Spleen (tissue), 13 donors: ENCODE measurements at places on chromosomes 5 and 9.
A peak's percentile ranks its signal among the peaks of the same experiment; 100 is the strongest.

DNA sequence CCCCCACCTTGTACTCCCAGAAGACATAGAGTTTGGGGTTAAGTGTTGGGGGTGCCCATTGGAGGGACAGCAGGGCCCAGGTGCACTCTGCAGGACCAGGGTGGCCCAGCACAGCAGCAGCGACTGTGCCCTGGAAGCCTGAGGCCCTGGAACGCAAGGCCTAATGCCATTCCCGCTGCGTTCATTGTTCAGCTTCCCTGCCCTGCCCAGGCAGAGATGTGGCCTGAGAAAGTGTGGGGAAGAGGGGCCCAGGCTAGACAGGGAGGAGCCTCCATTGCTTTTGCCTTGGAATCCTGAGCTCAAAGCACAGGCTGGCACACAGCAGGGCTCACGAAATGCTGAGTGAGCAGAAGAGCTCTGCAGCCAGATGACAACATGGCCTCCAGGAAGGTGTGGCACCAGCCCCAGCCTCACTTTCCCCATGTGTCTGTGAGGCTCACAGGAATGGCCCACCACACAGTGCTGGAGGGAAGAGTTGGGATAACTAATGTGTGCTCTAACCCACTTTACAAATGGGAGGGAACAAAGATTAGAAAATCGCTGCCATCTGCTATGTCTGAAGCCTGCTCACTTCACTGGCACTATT lies 19.4 kb downstream of the S1PR3 start:
- no peak for DNase-seq

- no peak for DNase-seq
Observed at GRCh38 chr5:131305906-131306305, 42.1 kb downstream of the CDC42SE2 start.

DNA sequence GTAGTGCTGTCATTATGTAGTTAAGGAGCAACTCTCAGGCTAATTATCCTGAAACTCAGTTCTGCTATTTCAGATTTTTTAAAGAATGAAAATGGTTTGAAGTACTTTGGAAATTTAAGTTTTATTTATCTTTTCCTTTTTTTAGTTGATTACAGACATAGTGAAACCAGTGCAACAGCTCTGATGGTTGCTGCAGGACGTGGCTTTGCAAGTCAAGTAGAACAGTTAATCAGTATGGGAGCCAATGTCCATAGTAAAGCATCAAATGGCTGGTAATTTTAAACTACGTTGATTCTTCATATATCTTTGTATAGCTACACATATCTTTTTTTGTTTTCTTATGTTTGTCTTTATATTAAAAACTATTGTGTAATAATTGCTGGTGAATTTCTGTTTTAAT lies 34.9 kb downstream of the YTHDC2 start:
- DNase-seq = no peak

- DNase-seq = no peak
Observed at GRCh38 chr9:22067196-22067595, 58.1 kb upstream of the CDKN2B start.

GRCh38 chr5:135466178-135467050 lies 14.3 kb upstream of the TIFAB start:
- peak; percentile 91 for DNase-seq

- no peak for DNase-seq
Observed at GRCh38 chr5:83364312-83365299, 106.9 kb upstream of the VCAN start.

GRCh38 chr9:109781541-109782197 lies 1.7 kb downstream of the PALM2AKAP2 start:
- DNase-seq = no peak

DNA sequence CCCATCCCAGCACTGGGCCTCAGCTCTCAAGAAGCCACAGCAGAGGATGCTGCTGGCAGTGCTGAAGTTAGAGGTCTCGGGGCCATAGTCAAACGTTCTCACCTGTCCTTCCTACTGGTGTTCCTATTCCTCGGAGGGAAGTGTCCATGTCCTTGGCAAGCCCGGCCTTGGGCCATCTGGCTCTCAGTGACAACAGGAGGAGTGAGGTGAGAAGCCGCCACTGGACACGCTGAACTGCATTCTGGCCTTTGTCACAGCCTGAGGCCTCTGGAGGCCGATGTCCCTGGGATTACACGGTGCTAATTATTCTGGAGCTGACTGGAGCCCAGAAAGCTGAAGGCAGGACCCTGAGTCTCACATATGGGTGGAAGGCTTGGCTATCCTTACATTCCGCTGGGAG lies 92.5 kb downstream of the OLFM1 start:
- DNase-seq = no peak

GRCh38 chr5:14724633-14725032 lies 60.1 kb downstream of the OTULIN start:
- no peak for DNase-seq

- no peak for DNase-seq
Observed at GRCh38 chr9:98381311-98382103, 126.1 kb upstream of the TBC1D2 start.

DNA sequence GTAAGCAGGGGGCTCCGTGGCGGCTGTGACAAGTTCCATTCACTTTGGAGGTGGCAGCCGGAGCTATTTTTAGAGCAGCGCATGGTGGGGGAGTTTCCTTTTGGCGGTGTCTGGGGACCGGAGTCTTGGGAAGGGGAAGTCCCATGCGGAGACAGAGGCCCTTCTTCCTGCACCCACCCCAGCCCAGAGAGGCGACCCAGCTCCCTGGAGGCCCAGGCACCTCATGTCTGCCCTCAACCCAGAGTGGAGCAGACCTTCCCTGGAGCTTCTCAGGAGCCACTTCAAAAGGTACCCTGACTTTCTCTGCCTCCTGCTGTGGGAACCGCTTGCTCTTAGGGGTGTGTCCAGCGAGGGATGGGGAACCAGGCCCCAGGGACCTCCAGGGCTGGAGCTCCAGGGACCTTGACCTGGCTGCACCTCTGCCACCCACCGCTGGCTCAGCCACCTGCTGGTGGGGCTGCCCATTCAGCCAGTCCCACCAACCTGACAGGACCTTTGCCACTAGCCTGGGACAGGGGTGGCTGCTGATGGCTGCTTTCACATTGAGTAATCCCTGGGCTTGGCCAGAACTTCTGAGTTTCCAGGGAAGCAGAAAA lies 34.1 kb downstream of the NEK6 start:
- peak; percentile 80 for DNase-seq

DNA sequence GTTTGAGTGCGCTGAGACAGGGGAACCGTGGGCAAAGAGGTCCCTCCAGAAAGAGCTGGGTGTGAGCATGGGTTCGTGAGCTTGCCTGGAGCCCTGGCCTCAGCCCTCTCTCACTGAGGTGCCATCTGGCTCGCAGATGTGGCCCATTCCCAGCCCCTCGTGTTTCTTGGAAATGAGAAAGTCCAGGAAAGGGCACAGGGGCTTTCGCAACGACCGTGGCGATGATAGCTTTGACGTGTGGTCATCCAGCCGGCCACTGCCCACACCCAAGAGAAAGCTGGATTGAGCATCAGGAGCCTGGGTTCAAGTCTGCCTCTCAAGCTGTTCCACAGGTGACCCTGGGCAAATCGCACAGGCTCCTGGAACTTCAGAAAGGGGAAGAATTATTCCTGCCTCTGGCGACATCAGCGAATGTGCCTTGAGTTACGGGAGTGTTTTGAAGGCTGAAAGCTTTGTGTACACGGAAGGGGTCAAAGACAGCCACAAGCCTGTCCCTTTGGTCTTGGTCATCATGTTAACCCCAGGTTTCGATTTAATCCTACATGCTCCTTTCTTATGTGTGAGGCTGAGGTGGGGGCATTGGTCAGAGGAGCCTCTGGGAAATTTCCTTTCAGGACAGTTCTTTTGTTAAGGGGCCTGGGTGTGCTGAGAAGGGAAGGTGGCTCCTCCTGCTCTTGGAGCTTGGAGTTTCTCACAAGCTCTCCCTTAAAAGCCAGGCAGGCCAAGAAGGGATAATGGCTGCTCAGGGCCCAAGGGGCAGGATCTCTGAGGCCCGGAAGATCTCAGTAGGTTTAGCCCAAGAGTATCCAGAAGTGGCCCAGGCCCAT lies 41.7 kb upstream of the IL17B start:
- DNase-seq = no peak

DNA sequence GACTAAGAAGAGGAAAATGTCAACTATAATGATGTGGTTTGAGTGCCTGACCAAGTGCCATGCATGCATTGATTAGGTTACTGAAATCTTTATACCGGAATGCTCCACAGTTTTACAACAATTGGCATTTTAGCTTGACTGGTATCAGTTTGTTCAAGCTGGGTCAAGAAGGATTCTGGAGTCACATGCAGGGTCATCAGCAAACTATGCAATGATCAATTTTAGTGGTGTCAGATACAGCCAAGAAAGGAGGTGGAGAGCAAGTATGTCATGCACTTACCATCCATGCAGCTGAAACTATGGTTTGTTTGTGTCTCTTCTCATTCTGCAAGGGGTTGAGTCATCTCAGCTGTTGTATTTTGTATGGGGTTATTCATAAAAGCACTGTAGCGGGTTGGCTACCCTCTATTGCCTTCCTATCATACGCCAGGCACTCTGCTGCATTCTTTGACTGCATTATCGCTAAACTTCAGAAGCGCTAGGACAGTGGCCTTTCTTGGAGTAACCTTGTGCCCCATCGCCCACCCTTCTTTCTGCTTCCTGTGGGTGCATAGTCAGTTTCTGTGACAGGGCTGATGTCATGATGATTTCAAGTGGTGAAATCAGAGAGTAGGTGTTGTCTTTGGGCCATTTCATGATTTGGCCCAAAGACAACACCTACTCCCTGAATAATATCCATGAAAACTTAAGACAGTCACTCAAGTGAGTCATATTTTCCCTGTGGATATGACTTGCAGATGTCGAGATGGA lies 145.4 kb downstream of the MTX3 start:
- DNase-seq = no peak

DNA sequence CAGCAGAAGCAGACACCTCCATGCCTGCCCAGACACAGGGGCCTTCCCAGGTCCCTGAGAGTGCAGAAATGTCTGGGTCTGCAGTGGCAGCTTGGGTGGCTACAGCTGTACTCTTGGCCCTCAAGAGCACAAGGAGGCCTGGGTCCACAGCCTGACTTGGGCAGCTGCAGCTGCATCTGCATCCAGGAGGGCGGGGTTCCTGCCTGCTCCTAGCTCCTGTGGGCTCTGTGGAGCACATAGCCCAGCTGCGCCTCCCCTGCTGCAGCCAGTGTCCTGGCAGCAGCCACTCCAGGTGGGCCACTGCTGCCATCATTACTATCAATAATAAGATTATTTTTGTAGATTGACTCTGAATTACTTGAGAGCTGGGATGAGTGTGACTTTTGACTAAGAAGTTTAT lies 162.0 kb upstream of the PTCH1 start:
- DNase-seq = no peak

DNA sequence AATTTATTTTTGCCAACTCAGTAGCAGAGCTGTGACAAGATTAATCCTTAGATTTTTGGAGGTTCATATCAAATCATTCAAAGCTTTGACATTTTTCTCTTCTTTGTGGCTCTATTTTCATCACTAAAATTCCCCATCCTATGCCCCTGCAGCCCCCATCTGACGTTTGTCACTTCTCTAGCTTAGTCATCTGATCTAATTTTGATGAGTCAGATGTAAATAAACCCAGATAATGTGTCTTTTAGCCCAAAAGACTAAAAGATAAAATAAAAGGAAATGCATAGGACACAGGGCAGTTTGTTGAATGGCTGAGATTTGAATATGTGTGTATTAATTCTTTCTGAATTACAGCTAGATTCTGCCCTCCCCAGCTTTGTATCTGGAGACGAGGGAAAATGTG lies 897 bp upstream of the HSPB3 start:
- no peak for DNase-seq

DNA sequence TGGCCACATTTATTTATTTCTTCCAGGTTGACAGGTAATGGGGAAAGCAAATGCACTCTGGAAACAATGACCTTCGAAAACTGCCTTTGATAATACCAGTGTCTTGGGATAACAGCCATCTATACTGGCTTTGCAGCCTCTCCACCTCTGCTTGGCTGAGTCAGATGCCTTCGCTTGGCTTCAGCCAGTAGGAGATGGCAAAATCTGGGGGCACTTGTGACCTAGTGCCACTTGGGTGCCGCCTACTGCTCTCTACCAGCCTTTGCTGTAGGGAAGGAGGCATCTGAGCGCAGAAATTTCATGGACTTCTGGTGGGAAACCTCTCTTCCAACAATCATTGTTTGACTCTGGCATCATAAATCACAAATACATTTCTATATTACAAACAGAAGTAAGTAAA lies 21.8 kb downstream of the FYB1 start:
- no peak for DNase-seq

DNA sequence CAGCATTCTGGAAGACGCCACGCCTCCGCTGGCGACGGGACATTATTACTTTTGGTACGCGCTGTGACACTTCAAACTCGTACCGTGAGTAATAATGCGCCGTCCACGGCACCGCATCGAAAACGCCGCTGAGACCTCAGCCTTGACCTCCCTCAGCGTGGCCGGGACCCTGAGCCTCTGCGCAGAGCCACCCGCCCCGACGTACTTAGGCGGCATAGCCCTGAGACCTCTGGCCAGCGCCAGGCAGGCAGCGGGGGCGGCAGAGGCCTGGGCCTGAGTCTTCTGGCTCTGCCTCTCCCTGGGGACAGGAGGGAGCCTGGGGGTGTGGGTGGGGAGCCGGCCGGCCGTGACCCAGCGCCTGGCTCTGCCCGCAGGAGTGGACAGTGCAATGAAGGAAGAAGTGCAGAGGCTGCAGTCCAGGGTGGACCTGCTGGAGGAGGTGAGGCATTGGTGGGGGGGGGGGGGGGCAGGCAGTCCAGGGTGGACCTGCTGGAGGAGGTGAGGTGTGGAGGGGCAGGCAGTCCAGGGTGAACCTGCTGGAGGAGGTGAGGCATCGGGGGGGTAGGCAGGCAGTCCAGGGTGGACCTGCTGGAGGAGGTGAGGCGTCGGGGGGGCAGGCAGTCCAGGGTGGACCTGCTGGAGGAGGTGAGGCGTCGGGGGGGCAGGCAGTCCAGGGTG lies 8.0 kb downstream of the EGFL7 start:
- no peak for DNase-seq

- peak; percentile 71 for DNase-seq
Observed at GRCh38 chr5:142871363-142872193, 101.4 kb downstream of the ARHGAP26 start.

GRCh38 chr5:53819482-53819881 lies 259.0 kb downstream of the NDUFS4 start:
- DNase-seq = no peak

GRCh38 chr9:70419556-70420440 lies 5.3 kb upstream of the KLF9 start:
- peak; percentile 99 for DNase-seq

DNA sequence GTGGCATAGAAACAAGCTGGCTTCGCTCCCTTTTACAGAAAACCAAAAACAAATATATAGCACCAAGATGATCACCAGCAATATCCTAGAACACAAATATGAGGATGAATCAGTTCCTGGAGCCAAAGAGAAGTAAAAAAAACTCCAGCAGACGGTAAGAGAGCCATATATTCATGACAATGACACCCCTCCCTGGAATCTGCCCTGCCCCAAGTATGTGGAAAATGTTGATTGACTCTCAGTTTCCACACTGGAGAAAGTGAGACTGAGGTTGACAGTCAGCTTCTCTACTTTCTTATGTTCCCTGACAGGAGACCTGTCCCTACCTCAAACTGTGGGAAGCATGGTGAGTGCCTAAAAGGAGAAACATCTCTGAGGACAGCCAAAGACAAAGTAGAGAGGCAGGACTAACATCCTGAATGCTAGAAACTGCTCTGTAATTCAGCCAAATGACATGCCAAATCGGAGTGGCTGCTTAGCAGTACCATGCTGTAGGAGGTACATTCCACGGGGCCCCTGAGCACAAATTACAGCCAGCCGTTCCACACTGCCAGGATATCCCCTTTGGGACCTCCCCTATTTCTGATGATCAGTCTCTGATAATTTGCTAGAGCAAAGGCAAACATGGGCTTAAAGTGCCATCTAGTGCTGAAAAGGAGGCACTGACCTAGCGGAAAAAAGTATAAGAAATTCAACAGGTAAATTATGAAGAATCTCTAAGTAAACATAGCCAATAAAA lies 424.0 kb upstream of the RGMB start:
- DNase-seq = no peak

GRCh38 chr5:139167063-139167462 lies 31.1 kb downstream of the SIL1 start:
- DNase-seq = no peak
